CD4-positive, alpha-beta T cell treated with Interleukin-4 for 4 hours (primary cell): ENCODE measurements at places on chromosomes 2 and 18.

DNA sequence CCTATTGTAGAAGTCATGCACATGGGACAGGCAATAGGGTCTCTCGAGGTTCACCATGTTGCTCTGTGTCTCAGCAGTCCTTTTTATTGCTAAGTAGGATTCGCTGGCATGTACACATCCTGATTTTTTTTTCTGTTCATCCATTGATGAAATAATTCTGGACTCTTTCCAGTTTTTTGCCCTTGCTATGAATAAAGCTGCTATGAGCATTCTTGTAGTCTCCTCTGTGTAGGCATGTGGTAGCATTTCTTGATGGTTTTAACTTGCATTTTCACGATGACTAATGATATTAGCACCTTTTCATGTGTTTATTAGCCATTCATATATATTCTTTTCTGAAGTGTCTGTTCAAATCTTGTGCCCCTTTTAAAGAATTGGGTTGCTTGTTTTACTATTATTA lies 65.8 kb upstream of the EDAR start:
- DNase-seq: no peak

DNA sequence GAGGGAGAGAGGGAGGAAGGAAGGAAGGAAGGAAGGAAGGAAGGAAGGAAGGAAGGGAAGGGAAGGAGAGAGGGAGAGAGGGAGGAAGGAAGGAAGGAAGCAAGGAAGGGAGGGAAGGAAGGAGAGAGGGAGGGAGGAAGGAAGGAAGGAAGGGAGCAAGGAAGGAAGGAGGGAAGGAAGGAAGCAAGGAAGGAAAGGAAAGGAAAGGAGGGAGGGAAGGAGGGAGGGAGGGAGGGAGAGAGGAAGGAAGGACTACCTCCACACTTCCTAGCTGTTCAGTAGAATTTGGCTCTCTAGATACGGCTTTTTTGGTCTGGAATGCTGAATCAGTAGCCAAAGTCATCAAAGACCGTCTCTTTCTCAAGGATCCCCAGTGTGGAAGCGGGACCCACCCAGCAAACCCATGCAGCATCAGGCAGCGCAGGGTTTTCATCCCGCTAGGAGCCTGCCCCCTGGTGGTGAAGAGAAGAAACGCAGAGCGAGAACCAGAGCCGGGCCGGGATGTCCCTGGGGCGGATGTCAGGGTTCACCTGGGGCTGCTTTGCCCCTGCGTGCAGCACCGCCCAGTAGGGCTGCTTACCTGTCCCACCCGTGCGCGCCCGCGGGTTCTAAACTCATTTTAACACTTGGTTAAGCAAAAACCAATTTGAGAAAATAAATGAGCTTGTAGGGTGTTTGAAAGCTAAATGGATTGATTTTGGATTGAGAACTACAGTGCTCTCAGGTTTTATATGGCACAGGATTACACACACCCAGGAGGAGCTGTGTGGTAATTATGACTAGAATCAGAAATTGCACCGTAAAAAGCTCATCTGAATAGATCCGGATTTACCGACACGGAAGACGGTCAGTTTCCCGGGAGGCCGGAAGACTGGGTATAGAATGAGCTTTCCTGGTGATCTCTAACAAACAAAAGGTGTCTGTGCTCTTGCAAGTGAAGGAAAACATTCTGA lies 48.1 kb upstream of the ARL4C start:
- DNase-seq: peak; percentile 75

DNA sequence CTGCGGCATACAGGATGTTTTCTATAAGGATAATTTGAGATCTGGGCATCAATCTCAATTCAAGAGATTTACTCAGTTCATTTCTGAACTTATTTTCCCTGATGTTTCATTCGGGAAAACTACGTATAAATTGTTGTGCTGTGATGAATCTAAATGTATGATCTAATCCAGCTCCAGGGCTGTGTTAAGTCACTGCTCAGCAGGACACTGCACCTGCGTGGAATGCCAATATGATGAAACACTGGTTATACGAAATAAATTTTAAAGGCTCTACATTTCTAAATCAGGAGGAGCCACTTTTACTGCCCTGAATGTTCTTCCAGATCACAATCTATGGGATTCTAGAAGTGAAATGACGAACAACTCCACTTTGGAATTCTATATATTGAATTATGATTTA lies 259.0 kb downstream of the HNMT start:
- DNase-seq: no peak

GRCh38 chr2:133012847-133013734 lies 343.1 kb upstream of the LYPD1 start:
- DNase-seq: no peak

DNA sequence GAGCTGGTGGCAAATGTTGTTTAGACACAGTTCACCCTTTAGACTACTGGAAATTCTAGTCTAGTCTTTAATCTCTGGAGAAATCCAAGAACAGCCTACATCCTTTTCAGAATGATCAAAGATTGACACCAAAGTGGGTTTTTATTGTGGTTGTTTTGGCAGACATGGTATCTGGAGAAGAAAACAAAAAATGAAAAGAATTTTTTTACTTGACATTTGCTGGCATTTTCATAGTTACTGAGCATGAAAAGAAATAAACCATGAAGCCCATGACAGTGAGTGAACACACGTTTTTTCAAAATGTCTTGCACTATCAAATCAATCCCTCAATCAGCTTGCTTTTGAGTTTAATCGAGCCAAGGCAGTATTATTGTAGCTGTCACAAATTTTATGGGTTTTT lies 125.3 kb downstream of the CCBE1 start:
- DNase-seq: no peak

DNA sequence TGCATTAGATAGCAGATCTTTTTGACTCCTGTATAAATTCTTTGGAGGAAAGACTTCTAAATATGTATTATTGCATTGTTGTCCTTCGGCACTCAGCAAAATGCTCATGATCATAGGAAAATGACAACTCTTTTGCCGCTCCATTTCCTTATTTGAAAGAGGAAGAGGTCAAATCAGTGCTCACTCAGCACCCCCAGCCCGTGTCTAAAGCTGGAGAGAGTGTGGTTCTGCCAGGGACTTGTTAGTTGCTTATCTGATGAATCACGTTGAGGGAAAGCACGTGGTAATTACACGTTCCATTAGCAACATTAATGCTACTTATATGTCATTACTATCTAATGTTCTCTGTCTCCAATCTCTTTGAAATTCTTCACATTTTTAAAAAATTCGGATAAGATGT lies 46.0 kb upstream of the MBP start:
- peak; percentile 17 for DNase-seq

GRCh38 chr2:231183851-231184250 lies 14.6 kb upstream of the ARMC9 start:
- no peak for DNase-seq

DNA sequence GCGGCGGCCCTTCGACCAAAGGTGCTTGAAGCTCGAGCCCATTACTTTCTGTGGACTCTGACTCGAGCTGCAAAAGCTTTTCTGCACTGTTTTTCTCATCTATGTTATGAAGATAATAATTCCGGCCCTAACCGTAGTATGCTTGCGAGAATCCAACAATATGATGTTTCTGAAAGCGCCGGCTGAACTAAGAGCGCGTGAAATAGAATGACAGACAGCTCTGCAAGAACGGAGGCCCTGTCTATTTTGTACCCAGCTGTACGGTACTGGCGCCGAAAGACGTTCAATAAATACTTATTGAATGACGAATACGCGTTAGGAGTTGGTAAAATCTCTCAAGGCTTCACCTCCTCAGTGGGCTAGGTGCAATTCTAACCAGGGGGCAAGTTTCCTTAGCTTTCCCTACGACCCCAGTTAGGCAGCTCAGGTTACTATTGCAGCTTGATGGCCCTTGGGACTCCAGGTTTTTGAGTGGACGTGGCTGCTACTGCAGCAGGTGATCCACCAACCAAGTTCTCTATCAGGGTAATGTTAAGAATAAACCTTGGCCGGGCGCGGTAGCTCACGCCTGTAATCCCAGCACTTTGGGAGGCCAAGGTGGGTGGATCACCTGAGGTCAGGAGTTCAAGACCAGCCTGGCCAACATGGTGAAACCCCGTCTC lies 570 bp downstream of the SCRN3 start:
- DNase-seq: no peak

- no peak for DNase-seq
Measured at GRCh38 chr18:25819746-25820363, 270.6 kb downstream of the SS18 start.

DNA sequence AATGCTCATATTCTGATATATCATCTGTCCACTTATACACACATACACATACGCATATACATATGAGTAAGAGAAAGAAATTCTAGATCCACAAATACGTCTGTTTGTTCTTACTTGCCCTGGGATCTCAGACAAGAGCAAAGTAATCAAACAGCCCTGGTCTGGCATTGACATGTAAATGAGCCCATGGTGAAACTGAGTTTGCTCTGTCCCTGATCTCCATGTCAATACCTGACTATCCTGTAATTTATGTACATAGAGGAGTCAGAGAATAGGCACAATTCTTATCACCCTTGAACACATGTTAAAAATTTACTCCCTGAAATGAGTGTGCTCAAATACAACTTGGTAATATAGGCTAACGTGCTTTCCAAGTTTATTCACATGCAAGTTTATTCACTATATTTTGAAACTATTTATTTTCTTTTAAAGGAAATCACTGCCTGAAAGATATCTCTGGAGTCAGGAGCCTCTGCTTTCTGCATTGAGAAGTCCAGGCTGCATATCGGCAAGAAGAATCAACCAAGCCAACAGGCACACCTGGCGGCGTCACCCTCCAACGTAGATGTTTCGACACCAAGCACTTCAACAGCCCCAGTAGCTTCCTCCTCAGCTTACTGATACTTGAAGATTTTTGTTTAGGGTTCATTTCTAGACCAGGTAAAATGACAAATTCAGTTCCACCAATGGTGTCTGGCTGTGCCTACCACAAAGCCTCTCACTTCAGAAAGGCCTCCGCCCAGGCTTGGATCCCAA lies 100.6 kb downstream of the CMPK2 start:
- DNase-seq: no peak

DNA sequence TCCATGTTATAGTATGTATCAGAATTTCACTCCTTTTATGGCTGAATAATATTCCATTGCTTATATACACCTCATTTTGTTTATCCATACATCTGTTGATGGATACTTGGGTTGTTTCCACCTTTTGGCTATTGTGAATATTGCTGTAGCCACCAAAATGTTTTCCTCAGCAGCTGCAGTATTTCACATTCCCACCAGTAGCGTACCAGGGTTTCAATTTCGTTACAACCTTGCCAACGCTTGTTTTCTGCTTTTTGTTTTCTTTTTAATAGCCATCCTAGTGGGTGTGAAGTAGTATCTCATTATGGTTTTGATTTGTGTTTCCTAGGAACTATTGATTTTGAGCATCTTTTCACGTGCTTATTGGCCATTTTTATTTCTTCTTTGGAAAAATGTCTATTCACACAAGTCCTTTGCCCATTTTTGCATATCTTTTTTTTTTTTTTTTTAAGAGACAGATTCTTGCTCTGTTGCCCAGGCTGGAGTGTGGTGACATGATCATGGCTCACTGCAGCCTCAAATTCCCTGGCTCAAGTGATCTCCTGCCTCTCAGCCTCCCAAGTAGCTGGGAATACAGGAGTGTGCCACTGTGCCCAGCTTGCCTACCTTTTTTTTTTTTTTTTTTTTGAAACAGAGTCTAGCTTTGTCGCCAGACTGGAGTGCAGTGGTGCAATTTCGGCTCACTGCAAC lies 14.2 kb downstream of the UBXN2A start:
- no peak for DNase-seq

GRCh38 chr2:15813481-15814266 lies 126.7 kb upstream of the MYCN start:
- DNase-seq: no peak

DNA sequence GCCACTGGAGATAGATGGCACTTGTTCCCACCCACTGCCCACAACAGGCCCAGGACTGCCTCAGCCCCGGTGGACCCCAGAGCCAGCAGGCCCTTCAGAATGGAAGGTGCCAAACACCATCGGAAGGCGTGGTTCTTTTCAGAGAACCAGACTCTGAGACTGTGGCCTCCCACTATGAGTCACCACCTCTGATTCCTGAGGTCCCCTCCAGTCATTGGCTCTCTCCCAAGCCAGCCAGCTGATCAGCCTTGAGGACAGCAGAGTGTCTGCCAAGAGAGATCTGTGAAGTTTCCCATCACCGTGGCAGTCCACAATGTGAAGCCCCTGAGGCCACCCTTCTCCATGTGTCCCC lies 10.4 kb upstream of the MAP3K2 start:
- peak; percentile 52 for DNase-seq

GRCh38 chr18:60445341-60445740 lies 72.8 kb upstream of the MC4R start:
- DNase-seq: no peak

DNA sequence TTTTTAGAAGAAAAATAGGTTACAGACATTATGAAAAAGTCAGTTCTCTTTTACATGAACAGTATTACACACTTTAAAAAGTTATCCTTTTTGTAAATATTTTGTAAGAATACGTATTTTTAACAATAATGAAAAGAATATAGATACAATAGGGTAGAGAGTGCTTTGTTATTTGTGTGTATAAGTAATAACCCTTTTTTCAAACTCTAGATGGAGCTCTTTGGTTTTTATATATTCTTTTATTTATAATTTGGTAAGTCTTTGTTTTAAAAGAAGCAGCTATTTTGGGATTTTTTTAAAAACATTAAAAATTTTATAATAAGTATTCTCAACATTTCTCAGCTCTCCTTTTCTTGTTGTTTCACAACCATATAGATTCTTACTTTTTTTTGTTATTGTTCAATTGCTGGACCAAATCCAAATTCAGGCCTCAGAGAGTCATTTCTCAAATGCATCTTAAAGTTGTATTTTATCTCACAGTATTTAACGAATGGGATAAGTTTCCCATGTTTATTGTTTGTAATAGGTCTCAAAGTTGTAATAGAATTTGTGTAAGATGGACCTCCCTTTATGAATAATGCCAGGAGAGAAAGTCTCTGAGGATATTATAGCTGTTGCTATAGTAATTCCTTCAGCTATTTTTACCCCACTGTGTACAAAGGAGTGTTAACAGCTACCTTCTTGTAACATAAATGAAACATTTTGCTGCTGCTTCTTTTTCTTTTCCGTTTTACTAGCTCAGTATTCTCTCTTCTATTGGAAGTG lies 46.4 kb downstream of the ACYP2 start:
- no peak for DNase-seq

DNA sequence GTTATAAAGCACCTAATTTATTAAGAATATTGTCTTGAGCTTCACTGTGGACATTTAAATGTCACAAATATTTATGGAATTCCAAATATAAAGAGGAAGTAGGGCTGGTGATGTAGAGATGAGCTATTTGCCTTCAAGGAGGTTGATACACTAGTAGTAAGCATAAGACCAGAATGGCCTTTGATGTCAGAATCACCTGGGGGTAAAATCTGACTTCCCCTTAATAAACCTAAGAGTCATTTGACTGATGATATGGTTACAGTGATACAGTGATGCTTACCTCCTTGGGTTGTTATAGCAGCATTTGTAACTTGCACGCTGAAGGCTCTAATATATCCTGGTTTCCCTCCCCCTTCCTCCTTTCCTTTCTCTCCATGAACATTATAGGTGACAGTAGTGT lies 143.7 kb downstream of the CERS6 start:
- no peak for DNase-seq

GRCh38 chr2:139194546-139194945 lies 414.4 kb upstream of the NXPH2 start:
- no peak for DNase-seq
